Lung (tissue), 17 donors: ENCODE measurements at places on chromosomes 11 and 22. TPM values are rescaled to one million over a fixed set of nuclear protein-coding genes. Genes with fewer than 3 reads are reported as not detected.

Gene CCDC34
- total RNA-seq: 4.0 TPM

Gene CARD10
- total RNA-seq: 16.3 TPM

Gene OR10A5
- total RNA-seq: not detected

Gene SLC15A3
- total RNA-seq: 29.9 TPM

Gene EXT2
- 51.2 TPM for total RNA-seq

DNA sequence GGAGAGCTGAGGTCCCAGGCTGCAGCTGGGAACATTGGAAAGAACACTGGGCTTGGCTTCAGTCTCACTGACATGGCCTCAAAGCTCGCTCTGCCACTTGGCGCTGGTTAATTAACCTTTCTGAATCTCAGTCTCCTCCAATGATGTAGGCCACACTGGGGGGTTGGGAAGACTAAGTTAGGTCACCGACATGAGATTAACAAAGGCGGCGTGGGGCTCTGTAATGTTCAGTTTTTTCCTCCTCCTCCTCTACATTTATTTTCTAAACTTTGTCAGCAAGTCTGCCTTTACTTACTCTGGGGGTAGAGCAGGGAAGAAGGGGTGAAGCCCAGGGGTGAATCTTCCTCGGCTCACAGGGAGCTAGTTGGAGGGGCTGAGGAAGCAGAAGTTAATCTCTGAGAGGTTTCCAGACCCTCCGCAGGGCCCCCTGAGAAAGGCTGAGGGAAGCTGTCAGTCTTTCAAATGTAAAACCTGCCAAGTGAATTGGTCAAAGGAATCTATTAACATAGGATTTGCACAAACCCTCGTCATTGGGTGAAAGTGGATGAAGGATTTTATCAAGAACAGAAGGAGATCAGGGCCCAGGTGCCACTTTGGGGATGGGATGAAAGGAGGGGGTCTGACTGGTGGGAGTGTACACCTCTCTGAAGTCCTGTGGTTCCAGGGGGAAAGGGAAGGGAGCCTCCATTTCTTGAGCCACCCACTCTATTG lies 32.1 kb upstream of the TENM4 start:
- DNase-seq: no peak

GRCh38 chr22:28366856-28367255 lies 312.8 kb downstream of the TTC28 start:
- no peak for DNase-seq

- no peak for DNase-seq
Measured at GRCh38 chr11:70034740-70035365, 43.3 kb upstream of the ANO1 start.

- DNase-seq: peak; percentile 67
Measured at GRCh38 chr22:20238901-20239675, 29.0 kb downstream of the RTN4R start.

DNA sequence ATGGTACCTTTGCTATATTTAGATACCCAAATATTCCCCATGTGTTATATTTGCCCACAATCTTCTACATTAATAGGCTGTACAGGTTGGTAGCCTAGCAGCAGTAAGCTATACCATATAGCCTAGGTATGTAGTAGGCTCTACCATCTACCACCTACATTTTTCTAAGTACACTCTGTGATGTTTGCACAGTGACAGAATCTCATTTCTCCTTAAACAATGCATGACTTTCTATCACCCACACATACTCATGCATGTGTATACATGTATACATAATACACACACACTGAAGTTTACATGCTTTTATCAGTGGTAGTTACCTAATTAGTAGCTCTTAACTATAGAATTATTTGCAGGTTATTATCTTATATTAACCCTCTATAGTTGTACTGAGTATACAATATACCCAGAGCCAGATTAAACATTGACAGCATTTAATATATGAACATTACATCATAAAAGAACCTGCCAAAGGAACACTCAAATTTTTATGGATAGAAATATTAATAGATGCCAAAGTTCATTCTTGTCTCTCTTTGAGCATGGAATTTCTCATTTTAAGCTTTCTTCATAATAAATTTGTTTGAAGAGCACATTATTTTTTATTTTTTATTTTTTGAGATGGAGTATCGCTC lies 51.4 kb downstream of the ELP4 start:
- DNase-seq: no peak

DNA sequence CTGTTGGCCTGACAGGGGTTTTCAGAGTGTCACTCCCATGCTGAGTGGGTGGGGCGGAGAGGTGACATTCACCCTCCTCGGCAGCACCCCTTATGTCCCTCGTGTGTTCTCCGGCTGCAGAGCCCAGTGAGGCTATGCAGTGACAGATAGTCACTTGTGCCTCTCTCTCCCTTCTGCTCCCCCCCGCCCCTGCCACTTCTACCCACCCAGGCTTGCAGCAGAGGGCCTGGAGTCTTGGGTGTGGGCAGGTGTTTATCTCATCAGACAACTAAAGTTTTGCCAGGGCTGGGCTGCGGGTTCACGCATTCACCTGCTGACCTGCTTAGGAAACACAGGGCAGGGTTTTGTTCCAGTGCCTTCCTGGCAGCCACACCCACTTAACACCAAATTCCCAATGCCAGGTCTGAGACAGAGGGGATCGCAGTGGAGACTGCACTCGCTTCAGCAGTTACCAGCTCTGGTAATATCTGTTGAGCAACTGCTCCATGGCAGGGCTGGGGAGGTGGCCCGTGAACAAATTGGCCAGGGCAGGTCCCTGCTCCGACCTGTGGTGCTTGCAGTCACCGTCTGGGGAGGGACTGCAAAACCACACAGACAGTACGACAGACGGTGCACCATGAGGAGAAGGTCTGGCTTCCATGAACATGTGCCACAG lies 50.5 kb upstream of the ADA2 start:
- DNase-seq: no peak

DNA sequence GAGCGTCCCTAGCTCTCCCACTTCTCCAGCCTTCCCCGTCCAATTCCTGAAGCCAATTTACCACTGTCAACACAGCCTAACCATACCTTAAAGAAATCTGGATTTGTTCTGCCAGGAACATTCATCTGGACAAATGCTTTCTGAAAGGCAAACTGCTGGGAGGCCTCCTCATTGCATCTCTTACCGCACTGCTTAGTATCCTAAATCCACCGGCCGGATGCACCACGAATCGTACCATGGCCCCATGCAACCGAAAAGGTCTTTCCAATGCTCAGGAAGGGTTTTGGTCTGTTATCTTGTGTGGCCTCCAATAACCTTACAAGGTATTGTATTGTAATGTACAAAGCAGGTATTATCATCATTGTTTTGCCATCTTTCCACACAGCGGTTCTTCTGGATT lies 57.6 kb downstream of the MYH9 start:
- no peak for DNase-seq

DNA sequence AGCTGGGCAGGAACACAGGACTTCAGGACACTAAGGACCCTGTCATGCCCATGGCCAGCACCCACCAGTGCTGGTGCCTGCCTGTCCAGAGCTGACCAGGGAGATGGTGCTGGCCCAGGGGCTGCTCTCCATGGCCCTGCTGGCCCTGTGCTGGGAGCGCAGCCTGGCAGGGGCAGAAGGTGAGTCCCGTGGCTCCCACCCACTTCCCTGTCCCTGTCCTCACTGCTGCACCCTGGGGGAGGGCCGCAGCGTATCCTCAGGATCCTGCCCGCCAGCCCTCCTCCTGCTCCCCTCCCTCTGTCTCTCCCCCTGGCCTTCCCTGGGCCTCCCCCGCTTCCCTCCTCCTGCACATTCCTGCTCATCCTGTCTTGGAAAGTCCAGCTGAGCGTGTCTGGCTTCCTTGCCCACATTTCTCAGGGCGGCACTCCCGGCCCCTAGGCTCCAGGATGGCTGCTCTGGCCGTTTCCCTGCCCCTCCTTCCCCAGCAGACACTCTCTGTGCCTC lies 8.7 kb downstream of the CSF2RB start:
- peak; percentile 17 for DNase-seq

DNA sequence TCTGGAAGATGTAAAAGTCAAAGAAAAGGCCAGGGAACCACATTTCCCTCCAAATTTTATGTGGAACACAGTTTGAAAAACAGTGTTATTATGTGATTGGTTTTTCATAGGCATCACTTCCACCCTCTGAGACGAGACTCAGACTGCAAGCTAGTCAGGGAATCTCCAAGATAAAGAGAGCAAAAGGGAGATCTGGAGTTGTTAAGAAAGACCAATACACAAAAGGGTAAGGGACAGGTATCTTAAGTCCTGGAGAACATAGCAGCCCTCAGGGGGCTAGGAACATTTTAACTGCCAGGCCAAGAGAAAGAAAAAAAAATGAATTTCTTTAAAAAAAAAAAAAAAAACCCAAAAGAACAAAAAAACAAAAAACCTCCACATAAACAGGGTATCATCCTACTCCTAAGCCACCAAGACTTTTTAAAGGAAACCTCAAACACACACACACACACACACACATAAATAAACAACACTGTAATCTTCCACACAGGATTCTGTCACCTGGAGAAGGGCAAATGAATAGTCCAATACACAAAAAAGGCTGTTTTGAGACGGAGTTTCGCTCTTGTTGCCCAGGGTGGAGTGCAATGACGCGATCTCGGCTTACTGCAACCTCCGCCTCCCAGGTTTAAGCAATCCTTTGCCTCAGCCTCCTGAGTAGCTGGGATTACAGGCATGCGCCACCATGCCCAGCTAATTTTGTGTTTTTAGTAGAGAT lies 44.5 kb downstream of the CELF1 start:
- no peak for DNase-seq

GRCh38 chr11:85094795-85095194 lies 532.3 kb downstream of the DLG2 start:
- DNase-seq: no peak

GRCh38 chr11:119121811-119122124 lies 388 bp downstream of the HINFP start:
- no peak for DNase-seq

- DNase-seq: no peak
Measured at GRCh38 chr11:102985850-102986249, 30.3 kb upstream of the MMP13 start.

GRCh38 chr11:126284829-126285228 lies 1.9 kb downstream of the TIRAP start:
- peak; percentile 53 for DNase-seq

DNA sequence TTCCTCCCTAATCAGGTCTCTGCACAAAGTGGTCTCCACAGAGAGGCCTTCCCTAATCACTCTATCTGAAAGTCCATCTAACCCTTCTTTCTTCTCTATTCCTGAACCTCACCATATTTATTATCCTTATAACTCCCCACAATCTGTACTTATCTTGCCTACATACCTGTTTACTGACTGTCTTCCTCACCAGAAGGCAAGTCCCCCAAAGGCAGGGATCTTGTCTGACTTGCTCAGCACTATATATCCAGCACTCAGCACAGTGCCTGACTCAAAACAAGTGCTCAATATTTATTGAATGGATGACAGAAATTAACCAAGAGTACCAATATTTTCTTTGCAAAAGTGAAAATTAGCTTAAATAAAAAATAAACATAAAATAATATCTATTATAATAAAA lies 5.5 kb downstream of the DCUN1D5 start:
- no peak for DNase-seq

- no peak for DNase-seq
Measured at GRCh38 chr22:32829451-32829851, 27.9 kb downstream of the TIMP3 start.

- peak; percentile 66 for DNase-seq
Measured at GRCh38 chr11:118914178-118914918, 11.4 kb downstream of the BCL9L start.

GRCh38 chr22:28808716-28809355 lies 8.5 kb upstream of the XBP1 start:
- DNase-seq: no peak
